GM10248 (cell line): ENCODE measurements at places on chromosomes 7 and 10.

DNA sequence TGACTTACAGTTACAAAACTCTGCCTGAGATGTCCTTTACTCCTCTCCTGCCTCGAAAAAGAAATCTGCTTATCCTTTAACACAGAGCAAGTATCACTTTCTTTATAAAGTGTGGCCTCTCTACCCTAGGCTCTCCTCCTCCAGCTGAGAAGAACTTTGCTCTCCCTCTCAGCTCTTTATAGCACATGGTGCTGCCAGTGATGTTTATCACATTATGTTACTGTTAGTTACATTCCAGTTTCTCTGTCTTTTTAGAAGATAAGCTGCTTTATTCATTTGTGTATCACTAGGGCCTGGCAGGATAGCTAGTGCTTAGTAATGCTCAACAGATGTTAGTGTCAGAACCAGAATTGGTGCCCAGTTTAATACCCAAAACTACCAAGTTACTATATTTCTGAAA is 41.1 kb upstream of the TMEM229A start:
- DNase-seq, result no peak

DNA sequence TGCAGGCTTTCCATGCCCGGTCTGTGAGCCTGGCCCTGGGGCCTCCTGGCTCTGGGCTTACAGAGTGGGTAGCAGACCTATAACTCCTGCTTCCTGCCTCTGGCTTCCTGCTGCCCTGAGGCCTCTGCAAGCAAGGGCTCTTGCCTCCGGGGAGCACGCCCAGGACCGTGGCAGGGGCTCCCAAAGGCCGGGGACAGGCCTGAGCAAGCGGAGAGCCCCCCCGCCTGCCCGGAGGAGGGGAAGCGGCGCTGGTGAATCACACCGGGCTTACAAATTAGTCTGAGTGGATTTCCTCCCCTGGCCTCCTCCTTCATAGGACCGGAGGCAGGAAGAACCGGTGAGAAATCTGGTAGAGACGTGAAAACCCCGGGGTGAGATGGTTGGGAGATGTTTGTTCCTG is 1.5 kb upstream of the MYL10 start:
- DNase-seq, result no peak

DNA sequence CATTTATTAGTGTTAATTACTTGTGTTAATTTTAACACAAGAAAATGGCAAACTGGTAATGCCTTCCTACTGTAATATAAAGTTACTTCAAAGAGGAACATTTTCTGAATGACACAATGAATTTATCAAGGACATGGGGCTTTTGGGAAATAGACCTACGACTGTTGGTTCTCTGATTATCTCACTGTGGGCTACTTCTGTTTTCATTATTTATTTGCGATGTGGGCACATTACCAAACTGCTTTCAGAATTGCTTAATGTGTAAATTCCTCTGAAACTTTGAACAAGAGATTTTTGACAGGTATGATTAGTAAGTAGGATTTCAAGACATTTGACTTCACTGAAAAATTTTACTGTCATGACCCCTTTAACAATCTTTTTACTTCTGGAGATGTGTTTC is 535.6 kb downstream of the CNTNAP2 start:
- DNase-seq, result no peak

- peak; percentile 41 for DNase-seq
Observed at GRCh38 chr10:86644152-86644793, 10.1 kb upstream of the OPN4 start.

- no peak for DNase-seq
Observed at GRCh38 chr7:98777051-98777450, 92.8 kb downstream of the TMEM130 start.

GRCh38 chr10:79605308-79605707 is 5.4 kb upstream of the SFTPA1 start:
- DNase-seq, result no peak

- no peak for DNase-seq
Observed at GRCh38 chr10:1543596-1543995, 193.7 kb downstream of the ADARB2 start.

GRCh38 chr10:26314265-26315013 is 97.9 kb downstream of the GAD2 start:
- no peak for DNase-seq

GRCh38 chr10:26516540-26517101 is 78.5 kb downstream of the APBB1IP start:
- DNase-seq, result no peak
